ENCODE measurements at places on chromosomes 13 and 19.

- no peak for DNase-seq
Observed at GRCh38 chr19:3397266-3398022, 31.1 kb downstream of the NFIC start.

- DNase-seq, result no peak
Observed at GRCh38 chr19:34265221-34265650, 10.9 kb downstream of the GARRE1 start.

- DNase-seq, result no peak
Observed at GRCh38 chr19:16198370-16198651, 600 bp downstream of the AP1M1 start.

- DNase-seq, result no peak
Observed at GRCh38 chr13:100660761-100661160, 13.8 kb downstream of the TMTC4 start.

GRCh38 chr13:33945477-33945876, 127.5 kb downstream of the RFC3 start:
- DNase-seq, result no peak

GRCh38 chr19:7507884-7508283, 8.0 kb upstream of the ZNF358 start:
- DNase-seq, result no peak

DNA sequence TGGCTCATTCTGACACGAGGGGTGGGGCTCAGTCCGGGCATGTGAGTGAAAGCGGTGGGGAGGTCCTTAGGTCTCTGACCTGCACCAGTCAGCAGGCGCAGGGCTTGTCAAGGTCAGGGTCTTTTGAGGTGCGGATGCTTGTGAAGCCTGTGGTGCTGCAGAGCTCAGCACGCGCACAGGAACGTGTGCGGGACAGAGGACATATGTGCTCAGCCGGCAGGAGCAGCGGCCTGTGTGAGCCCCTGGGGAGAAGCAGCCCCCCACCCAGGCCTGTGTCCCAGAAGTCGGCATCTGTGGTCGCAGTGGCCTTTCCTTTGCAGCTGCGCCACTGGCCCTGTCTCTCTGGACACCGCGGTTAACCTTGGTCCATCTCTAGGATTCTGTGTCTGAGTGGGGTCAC, 30.9 kb downstream of the ATP4B start:
- no peak for DNase-seq

DNA sequence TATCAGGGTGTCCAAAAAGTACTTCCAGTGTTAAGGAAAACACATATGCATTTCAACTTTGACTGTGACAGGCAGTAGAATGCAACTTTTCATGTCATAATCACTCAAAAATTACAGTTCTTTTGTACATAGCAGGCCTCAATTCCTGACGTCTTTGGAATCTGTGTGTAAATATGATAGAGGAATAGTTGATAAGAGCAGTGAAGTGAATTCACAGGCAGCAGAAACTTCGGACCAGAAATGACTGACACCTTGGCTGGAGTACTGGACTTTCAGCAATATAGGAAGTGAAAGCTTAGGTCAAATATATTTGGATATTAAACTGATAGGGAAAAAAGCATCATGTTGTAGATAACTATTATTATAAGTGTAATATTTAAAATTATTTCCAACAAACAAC, 1741.2 kb upstream of the PCDH20 start:
- no peak for DNase-seq

DNA sequence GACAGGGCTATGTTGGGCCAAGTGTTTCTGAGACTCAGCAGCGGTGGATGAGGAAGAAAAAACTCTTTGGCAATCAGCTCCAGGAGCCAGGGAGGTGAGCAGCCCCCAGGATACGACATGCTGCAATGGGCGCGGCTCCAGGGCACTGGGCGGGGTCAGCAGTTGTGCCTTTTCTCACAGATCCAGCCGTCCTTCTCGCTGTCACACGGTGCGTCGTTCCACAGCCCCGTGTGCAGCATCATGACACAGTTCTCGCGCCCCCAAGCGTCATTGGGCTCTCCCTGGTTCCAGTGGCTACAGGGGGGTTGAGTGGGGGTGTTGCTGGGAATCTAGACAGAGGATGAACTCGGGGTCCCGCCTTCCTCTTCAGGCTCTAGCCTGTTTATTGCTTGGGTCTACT, 2.7 kb downstream of the CLEC4G start:
- DNase-seq, result no peak

- DNase-seq, result no peak
Observed at GRCh38 chr19:11581740-11582139, 4.3 kb upstream of the ACP5 start.

DNA sequence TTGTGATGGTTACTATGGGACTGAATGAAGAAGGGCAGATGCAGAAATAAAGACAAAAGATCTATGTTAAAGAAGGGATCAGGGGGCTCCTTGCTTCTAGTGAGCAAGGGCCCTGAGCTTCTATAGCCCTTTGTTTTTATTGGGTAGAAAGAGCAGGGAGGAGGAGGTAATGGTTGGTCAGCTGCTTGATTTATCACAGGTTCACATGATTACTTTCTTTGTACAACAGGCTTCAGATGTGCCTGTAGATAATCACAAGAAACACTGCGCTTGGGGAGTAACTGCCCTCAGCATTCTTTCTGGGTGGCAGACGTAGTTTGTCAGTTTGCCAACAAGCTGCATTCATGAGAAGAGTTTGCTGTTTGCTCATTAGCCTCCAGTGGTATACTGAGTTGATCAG, 4.8 kb upstream of the ZNF439 start:
- no peak for DNase-seq

DNA sequence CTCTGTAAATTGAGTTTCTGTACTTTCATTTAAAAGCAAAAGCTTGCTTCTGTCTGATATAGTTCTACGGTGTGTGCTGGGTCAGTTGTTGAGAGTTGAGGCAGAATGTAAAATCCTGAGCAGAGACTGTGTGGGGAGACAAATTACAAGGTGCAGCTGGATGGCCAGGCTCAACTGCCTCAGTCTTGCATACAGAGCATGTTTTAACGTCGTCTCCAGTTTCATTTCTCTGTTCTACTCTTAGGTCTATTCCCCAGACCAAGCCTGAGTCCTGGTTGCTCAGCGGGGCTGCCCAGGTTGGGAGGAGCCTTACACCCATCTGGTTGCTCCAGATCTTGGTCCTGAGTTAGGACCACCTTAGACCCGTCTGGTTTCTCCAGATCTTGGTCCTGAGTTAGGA, 54.4 kb upstream of the MEDAG start:
- DNase-seq, result no peak

Data from fibroblast of skin of left biceps (primary cell).